ENCODE measurements at places on chromosomes 7 and 10.

- DNase-seq, result no peak
Observed at GRCh38 chr10:37960591-37961137, 15.8 kb downstream of the ZNF25 start.

- DNase-seq, result no peak
Observed at GRCh38 chr10:32163071-32163761, 107.0 kb upstream of the KIF5B start.

DNA sequence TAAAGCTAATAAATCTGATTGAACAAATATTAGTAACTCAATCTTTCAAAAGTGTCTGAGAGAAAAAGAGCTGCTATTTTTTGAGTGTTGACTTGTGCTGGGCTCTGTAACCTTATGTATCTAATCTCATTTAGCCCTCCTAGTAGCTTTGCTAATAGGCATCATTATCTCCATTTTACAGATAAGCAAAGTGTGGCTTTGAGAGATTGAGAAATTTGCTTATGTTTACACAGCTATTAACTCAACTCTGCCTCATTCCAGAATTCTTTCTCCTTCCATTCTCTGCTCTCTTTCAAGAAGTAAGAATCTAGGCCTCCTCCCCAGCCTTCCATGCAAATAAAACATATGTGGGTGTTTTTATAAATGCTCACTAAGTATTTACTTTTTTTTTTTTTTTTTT lies 137.8 kb downstream of the GATA3 start:
- DNase-seq, result no peak

DNA sequence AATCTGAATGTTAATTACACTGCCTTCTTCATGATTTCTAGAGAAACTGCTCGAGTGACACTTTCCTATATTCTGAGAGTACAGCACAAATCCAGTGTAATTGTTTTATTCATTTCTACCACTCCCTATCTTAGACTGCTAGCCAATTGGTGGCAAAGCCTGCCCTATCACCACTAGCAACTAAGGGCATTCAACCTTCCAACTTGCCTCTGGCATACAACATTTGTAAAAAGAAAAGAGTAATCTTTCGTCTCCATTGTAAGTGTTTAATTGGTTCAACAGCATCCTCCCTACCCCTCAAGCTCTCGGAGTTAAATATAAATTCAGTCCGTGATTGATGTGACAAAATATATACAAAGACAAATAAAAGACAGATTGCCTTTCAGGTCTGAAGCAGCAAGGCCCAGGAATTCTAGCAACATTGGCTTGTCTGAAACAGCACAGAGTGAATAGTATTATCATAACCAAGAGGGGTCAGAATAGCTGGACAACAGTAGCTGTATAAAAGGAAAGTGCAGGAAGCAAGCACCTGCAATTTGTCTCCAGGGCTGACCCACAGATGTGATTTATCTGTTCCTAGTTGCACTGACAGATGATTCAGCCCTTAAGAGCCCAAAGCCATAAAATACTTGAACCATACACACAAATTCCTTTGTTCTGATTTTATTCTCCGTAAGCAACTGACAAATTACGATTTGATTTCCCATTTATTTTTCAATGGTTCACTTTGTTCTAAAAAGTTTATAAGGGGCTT lies 47.6 kb upstream of the ANKRD1 start:
- DNase-seq, result no peak

DNA sequence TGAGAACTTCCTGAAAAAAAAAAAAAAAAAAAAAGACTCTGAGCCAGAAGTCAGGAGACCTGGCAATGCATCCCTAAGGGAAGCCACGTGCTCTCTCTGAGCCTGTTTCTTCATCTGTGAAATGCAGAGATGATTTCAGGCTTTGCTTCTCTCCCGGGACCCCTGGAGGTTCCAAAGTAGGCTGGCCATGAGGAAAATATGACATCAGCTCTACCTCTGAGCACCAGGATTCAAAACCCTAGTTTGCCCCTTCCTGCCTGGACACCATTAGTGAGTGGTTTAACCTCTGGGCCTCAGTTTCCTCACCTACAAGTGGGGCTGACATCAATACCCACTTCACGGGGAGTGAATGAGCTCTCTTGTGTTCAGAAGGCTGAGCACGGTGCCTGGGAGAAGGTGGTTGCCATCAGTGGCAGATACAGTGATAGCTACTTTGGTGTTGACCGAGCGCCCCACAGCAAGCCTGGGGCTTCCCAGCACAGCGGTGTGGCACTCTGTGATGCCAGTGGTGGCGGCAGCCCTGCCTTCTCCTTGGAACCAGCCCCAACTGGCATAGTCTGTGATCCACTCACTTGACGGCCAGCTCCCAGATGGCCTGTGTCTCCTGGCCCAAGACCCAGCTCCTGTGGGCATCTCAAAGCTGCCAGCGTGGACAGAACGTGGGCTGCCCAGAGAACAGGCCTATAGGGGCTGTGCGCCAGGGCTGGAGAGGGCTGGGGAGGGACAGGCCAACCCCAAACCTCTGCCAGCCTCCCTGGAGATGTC lies 153.1 kb upstream of the UNC5B start:
- DNase-seq, result no peak

GRCh38 chr7:114806590-114807162 lies 115.2 kb upstream of the MDFIC start:
- no peak for DNase-seq

- no peak for DNase-seq
Observed at GRCh38 chr10:62016623-62017490, 115.4 kb downstream of the ARID5B start.

DNA sequence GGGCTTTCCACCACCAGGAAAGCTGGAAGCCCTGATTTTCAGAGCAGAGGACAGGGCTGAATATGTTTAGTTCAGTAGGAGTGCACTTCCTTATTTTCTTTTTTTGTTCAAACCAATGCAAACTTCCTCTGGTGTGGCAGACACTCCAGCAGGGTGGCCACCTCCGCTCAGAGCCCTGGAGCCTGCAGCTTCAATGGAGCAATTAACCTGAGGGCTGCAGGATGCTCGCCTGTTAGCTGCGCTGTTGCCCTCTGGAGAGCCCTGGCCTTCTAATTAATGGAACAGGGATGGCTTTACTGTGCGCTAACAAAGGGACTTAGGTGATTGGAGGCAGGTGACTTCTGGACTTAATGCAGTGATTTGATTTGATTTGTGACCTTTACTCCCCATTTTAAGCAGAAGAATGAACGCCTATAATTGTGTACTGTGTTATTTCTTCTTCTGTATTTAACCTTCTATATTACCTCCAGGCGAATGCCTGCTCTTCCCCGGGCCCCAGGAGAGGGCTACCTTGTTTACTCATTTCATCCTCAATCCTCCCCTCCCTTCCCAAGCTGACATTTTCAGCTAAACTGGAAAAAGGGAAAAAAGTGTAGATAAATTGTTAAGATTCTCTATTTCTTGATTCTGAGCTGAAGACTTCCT lies 123.0 kb upstream of the CTBP2 start:
- no peak for DNase-seq

DNA sequence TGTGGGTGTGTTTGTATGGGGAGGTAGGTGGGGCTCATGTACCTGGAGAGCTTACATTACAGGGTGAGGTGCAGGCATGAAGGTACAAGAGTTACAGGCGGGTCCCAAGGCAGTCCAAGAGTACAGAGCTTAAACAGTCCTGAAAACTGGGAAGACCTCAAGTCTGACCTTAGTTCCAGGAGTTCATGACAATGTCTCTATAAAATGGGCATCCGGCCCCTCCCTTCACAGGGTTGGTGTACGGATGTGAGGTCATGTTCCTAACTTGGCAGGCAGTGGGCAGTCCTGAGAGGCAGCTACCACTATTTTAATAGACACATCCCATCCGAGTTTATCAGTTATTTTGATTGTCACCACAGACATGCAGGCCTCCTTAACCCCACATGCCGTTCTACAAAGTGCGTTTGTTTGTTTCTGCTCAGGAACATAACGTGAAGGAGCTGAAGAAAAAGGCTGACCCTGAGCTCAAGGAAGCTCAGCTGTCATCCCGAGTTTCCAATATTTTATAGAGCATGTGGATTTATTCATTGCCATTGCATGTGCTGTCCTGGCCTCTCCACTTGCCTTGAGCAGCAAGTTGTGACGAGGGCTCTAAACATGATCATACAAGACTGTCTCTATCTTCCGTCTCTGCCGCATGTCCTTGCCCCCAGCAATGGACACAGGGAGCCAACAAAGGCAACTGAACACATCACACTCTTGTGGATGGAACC lies 647.5 kb upstream of the IGFBP3 start:
- no peak for DNase-seq

DNA sequence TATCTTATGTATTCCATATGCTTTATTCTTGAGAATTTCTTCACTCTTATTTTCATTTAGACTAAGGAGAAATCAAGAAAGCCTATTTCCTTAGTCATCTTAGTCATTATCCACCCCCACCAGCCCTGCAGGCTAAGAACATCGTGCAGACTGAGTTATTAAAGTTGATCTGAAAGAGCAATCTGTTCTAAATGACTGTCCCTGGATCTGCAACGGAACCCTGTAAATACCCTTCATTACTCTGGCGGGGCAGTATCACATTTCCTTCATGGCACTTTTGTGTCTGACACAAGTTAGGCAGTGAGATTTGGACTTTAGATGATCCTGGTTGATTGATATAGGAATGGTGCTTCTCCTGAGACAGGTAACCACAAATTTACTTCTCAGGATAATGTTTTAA lies 3.5 kb upstream of the MYPN start:
- no peak for DNase-seq

- no peak for DNase-seq
Observed at GRCh38 chr10:126126866-126127265, 230.5 kb downstream of the FANK1 start.

DNA sequence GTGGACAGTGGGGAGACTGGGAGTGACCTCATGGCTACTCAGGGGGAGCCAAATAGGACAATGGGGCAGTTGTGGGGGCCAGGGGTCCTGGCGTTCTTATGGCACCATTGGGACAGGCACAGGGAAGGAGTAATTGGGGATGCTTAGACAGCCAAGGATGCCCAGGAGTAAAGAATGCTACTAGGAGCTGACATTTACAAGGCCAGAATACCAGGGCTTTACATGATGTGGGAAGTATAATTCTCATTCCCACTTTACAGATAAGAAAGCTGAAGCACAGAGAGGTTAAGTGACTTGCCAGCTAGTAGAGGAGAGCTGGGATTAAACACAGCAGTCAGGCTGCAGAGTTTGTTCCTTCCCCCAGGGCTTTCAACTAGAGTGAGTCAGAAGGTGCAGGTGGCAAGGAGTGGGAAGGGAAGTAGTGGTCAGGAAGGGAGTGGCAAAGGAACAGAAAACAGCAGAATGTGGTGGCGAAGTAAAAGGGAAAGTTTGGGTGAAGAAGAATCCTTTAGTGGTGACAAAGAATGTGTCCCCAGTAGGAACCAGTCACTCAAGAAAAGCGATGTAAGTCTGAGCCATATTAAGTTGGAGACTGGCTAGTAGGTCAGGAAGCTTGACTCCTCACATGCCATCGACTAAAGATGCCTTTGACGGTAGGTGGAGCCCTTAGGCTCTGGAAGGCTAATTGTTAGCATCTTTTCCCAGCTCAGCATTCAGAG lies 32.8 kb downstream of the CPVL start:
- no peak for DNase-seq

- DNase-seq, result no peak
Observed at GRCh38 chr7:55177068-55177530, 158.3 kb downstream of the EGFR start.

- no peak for DNase-seq
Observed at GRCh38 chr7:4556868-4557793, 125.0 kb upstream of the FOXK1 start.

DNA sequence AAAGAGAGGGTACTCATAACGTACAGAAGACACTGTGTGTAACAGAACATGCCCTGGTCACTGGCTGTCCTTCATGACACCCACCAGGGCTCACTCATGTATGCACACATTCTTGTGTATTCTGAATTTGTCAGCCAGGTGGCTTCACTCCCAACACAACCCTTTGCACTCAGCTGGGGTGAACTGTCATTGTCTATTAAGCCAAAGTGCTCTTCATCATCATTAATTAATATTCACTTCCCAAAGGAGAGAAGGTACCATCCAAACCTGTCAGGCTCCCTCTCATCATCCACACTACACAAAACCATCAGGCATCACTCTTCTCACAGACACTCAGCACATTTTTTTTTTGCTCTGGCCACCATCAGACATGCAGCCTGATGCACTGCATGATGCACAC lies 469.8 kb downstream of the SORCS1 start:
- DNase-seq, result no peak

GRCh38 chr7:911791-912480 lies 35.6 kb downstream of the GET4 start:
- DNase-seq, result no peak

GRCh38 chr7:85695041-85695440 lies 508.2 kb upstream of the SEMA3D start:
- DNase-seq, result no peak

DNA sequence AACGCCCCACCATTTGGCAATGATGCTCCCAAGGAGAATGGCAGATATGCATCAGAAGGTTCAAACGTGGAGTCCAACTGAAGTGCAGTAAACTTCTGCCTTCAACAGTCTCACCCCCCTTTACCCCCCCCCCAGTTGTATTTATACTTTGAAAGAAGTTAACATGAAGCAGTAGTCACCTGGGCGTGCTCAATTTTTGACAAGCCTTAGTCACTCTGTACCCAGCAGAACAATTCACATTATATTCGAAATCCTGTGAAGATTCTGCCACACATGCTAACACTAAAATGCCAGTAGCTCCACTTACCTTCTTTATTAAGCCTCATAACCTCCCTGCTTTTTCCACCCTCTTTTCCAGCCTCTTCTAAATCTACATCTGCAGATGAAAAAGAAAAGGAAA lies 894 bp downstream of the ATXN7L1 start:
- no peak for DNase-seq

DNA sequence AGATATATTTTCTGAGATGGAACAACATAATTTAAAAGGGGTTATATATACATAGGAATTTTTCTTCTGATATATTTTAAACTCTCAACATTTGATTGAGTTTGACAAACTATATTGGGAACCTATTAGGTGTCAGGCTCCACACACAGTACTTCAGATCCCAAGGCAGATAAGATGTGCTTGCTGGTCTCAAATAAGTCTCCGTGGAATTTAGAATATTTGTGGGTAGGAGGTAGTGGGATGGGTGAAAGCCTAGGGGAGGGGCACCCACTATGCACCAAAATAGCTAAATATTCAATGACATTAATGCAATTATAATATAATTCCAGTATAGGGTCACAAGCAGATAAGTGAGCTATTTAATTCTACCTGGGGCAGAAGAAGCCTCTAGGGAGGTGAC lies 81.5 kb downstream of the ARL4A start:
- no peak for DNase-seq

GRCh38 chr7:33446551-33446950 lies 317.2 kb downstream of the BBS9 start:
- DNase-seq, result no peak

GRCh38 chr10:97210543-97210960 lies 24.8 kb upstream of the SLIT1 start:
- DNase-seq, result no peak

DNA sequence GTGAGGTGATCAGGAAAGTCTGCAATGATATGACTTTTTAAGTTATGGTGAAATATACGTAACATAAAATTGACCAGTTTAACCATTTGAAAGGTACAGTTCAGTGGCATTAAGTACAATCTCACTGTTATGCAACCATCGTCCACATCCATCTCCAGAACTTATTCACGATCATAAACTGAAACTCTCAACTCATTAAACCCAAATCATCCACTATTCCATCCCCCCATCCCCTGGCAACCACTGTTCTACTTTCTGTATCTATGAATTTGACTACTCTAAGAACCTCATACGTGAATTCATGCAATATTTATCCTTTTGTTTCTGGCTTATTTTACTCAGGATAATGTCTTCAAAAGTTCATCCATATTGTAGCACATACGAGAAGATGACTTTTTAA lies 48.4 kb downstream of the TFAM start:
- no peak for DNase-seq

- no peak for DNase-seq
Observed at GRCh38 chr10:22682237-22683139, 31.9 kb downstream of the PIP4K2A start.
